NCI-H1105 treated with DMSO at 0.1 percent for 48 hours (cell line): ENCODE measurements at places on chromosomes 7 and 10.

DNA sequence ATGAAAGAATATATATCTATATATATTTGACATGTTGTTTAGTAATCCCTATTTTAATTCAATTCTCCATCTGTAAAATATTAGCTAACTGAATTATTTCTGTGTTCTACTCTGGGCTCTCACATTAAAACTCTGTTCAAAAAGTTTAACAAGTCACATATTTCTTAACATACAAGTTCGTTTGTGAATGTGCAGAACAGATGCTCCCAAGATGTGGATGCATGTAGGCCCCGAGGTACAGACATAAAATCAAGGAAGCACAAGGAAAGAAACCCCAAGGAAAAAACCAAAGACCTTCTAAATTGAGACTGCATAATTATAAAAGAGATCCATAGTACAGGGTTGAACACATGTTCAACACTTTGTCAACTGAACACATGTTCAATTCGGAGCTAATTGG, 175.1 kb downstream of the LRRTM3 start:
- no peak for DNase-seq

DNA sequence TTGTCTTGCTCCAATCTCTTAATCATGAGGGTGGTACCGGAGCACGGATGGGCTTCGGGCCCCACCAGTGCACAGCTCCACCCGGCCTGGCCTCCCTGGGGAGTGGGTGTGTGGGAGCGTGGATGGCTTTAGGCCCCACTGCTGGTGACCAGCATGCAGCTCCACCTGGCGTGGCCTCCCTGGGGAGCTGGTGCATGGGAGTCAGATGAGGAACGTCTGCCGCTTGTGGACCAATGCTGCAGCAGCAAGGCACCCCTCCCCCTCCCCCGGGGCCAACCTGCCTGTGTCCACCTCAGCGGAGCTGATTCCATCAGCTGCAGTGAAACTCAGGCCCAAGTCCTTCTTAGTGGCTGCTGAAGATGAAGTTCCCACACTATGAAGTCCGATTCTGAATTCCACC, 511.4 kb downstream of the PTPRN2 start:
- no peak for DNase-seq

DNA sequence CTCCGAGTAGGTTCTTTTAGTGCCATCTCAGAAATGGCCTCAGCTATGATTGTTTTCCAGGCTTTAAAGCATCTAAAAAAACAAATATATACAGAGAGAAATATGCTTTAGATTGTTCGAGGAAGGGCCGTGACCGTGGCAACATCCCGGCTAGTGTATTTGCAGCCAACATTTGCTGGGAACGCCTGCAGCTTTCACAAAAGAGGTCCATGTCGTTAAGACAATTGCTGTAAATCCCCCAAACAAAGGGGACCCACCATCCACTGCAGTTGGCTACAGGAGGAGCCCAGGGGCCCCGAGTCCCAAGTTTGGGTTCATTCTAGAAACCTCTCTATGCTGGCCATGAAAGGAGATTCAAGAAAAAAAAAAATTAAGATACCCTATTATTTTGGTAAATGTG, 152.8 kb upstream of the TCF7L2 start:
- DNase-seq, result no peak

GRCh38 chr7:136034132-136034531, 57.0 kb upstream of the MTPN start:
- DNase-seq, result no peak

- DNase-seq, result peak; percentile 74
Observed at GRCh38 chr7:18393465-18394118, 102.0 kb upstream of the HDAC9 start.

DNA sequence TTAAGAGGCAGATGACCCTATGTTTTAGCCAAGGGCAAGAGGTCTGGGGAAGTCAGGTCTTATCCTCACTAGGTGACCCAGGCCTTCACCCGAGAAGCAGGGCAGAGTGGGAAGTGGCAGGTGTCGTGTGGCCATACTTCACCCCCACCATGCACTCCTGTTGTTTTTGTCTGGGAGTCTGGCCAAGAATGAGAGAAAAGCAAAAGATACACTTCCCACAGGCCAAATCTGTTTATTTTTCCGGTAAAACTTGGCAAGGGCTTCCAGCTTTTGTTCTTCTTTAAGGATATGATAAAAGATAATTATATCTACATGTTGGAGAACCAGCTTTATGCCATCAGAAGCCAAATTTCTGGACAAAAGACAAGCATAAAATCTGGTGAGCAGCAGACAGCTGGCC, 137.4 kb upstream of the CDC14C start:
- DNase-seq, result peak; percentile 99

DNA sequence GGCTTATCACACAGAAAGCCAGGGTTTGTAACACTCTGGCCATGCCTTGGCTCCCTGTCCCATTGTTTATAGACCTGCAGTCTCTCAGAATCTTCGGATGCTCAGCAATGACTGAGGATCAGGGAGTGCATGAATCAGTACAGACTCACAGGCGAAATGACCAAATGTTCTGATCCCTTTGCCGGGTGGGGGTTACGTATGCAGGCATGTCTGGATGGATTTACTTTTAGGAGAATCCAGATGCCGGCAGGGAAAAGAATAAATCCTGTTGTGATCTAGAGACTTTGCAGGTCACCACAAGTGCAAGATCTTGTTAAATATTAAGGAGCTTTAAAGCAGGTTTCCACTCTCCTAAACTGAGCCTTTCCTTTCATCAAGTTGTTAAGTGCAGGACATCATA, 149.5 kb downstream of the SFMBT2 start:
- no peak for DNase-seq

GRCh38 chr10:90604636-90605035, 253.2 kb downstream of the HTR7 start:
- no peak for DNase-seq

DNA sequence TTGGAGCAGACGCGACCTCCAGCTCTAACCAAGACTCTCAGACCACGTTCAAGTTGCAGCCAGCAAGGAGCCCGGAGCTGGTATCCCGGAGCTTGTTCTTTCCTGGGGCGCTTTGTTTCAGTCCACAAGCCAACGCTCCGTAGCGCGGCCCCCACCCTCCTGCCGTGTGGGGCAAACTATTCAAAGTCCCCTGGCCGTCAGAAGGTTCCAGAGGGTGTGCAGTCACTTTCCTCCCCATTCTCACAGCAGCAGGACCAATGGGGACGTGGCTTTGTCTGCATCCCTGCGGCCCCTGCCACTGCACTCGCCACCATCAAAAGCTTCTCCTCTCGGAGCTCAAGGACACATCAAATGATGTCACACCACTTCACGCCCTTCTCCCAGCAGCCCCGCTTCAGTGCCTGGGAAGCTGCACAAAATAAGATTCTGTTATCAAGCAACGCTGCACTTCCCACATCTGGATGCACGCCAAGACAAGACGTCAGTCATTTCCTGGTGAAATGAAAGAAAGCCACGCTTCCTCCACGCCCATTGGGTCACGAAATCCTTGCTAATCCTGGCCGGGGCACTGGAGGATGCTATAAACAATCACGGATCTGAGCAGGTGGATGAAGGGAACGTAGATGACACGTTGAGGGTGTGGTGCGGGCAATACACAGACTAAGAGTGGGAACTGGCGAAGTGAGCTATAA, 348.2 kb downstream of the PTPRN2 start:
- peak; percentile 64 for DNase-seq

DNA sequence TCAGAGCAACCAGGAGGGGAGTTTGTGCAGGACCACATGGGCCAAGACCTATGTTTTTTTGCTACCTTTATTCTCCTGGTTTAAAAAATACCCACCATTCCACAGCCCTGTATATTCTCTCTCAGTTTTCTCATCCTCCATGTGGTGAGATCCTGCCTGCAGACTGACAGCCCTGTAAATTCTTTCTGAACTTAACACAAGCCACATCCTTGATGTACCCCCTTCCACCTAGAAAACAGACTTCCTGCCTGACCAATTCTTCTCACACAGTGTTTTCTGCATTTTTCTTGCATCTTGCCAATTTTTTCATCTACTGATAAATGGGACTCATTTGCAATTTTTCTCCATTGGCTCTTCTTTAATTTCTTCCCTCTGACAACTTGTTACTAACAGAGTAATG, 78.4 kb downstream of the INSYN2A start:
- DNase-seq, result no peak

DNA sequence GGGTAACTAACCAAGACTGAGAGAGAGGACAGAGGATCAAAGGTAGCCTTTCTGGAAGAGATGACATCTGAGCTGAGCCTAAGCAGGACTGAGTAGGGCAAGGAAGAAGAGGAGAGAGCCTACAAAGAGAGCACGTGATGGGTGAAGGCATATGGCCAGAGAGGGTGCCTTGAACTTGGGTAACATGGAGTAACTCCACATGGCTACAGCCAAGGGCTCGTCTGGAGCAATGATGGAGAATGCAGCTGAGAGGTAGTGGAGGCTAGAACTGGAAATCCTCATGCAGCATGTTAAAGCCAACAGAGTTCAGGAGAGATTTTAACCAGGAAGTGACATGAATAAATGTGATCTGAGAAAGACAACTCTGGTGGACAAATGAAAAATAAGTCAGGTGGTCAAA, 77.8 kb downstream of the LRRC17 start:
- no peak for DNase-seq

- DNase-seq, result no peak
Observed at GRCh38 chr10:103834436-103835095, 20.8 kb downstream of the SH3PXD2A start.

DNA sequence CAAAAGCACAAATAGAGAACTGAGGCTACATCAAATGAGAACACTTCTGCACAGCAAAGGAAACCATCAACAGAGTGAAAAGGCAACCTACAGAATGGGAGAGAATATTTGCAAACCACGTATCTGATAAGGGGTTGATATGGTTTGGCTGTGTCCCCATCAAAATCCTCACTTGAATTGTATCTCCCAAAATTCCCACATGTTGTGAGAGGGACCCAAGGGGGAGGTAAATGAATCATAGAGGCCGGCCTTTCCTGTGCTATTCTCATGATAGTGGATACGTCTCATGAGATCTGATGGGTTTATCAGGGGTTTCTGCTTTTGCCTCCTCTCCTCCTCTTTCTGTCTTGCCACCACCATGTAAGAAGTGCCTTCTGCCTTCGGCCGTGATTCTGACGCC, 120.6 kb upstream of the FRMD4A start:
- no peak for DNase-seq

DNA sequence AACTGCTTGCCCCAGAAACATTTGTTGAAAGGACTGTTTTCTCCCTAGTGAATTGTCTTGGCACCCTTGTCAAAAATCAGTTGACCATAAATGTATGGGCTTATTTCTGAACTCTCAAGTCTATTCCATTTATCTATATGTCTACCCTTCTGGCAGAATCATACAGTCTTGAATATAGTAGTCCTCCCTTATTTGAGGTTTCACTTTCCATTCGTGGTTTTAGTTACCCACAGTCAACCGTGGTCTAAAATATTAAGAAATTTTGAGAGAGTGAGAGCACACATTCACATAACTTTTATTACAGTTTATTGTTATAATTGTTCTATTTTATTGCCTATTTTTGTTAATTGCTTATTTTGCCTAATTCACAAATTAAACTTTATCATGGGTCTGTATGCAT, 17.4 kb upstream of the CEP41 start:
- DNase-seq, result no peak

DNA sequence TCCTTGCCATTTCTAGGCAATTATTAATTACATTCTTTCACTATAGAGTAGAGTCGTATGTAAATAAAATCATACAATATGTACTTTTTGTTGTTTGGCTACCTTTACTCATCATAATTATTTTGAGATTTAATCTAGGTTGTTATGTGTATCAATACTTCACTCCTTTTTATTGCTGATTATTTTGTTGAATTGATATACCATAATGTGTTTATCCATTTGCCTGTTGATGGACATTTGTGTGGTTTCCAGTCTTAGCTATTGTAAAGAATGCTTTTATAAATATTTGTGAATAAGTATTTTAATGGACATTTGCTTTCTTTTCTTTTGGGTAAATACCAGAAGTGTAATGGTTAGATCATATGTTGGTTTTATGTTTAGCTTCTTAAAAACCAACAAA, 174.0 kb downstream of the RAMP3 start:
- no peak for DNase-seq

GRCh38 chr10:123930340-123931001, 38.9 kb upstream of the CPXM2 start:
- no peak for DNase-seq

DNA sequence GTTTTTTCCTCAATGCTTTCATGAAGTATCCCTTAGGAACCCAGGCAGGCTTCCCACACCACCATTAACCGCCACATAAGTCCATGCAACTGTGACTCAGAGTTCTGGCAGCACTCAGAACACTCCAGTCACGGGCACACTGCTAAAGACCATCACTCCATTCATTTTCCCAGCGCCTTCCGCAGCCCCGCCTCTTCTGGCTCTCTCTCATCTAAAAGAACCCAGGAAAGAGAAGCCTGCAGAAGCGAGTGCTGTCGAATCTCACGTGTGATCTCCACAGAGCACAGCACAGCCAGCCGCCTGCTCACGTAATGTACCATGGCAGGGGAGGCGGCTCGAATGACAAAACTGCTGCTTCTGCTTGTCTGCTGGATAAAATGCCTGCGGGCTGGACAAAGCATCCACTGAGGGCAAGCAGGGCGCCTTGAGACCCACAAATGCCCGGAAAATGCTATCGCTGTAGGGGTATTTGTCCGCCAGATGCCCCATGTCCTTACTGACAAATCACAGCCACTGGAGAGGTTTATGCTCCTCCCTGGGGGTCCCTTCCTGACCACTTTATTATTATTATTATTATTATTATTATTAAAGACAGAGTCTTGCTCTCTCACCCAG, 1.8 kb downstream of the PSMG3 start:
- DNase-seq, result no peak

GRCh38 chr7:156151078-156151477, 338.8 kb upstream of the SHH start:
- peak; percentile 0 for DNase-seq

DNA sequence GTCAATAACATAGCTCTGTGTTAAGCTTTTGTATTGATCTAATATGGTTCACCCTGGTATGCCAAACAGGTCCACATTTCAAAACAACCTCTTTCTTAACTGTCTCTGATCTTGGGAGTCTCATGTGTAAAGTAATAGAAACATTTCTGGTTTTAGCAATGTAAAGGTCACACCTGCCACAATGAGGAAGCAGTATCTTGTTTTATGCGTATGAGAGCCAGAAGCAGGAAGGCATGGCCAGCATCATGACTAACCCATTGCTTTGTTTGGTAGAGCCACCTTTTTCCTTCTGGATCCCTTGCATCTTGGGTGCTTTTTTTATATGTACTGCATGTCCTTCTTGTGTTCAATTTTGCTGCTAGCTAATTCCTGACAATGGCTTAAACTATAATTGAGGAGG, 411.3 kb upstream of the SEMA3C start:
- DNase-seq, result no peak

DNA sequence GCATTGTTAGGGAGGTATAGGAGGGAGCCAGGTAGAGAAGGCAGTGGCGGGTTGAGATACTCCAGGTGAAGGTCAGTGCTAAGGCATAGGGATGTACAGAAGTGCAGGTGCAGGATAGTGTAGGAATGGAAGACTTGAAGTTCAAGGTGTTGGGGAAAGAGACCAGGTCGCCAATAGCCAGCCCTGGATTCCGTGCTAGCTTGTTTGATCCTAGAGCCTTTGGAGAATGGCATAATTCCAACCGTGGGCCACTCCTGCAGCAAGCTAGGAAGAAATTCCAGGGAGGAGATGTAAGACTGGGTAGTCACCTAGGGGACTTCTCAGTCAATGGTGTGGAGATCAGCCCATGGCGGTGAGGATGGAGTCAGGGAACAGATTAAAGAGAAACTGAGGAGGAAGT, 272.7 kb downstream of the RPS24 start:
- no peak for DNase-seq

GRCh38 chr7:265192-265997, 24.6 kb upstream of the FOXL3 start:
- no peak for DNase-seq
